ENCODE measurements at places on chromosomes 7 and 10. TPM values are rescaled to one million over a fixed set of nuclear protein-coding genes. Genes with fewer than 3 reads are reported as not detected.
A peak's percentile ranks its signal among the peaks of the same experiment; 100 is the strongest.

The NPC1L1 gene
- not detected for polyA plus RNA-seq

The RHBDD2 gene
- polyA plus RNA-seq, result 50.8 TPM

The TFPI2 gene
- 313 TPM for polyA plus RNA-seq

GRCh38 chr10:70967591-70968587 lies 79.5 kb upstream of the PCBD1 start:
- no peak for DNase-seq

DNA sequence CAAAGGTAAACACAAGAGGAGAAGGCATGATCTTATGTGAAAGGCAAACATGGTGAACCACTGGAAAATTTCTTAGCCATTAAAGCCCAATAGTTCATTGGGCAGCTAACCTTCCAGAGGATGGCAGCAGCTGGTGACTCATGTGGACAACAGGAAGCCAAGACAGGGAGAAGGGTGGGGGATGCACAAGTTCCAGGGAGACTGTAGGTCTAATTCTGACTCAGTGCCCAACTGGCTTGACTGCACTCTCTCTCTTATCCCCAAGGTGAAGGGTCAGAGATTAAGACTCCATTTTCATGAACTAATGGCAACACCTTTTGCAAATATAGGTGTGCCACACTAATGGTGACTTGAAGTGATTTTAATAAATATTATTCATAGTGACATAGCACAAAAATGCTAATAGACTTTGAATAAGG lies 47.9 kb upstream of the SLC35B4 start:
- peak; percentile 77 for DNase-seq

The SLC13A4 gene
- polyA plus RNA-seq, result 0.06 TPM

- peak; percentile 60 for DNase-seq
Measured at GRCh38 chr7:16268821-16269768, 152.2 kb downstream of the CRPPA start.

GRCh38 chr7:108257954-108258353 lies 127.8 kb upstream of the LAMB4 start:
- no peak for DNase-seq

DNA sequence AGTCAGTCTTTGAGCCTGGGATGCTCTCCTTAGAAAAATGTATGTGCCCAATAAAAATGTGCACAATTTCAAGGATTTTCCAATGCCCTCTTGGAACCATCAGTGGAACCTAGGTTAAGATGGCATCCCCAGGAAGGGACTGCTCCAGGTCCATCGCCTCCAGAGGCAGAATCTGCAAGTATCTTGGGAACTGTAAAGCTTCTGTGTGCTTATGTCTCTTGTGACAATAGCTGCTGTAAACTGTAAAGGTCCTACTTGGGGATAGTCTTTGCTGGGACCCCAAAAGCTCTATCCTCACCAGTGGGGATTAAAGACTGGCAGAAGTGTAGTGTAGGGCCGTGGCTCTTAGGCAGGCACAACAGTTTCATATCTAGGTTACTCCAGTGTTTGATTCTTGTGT lies 11.9 kb downstream of the DUSP5 start:
- no peak for DNase-seq

The CAMK2G gene
- polyA plus RNA-seq, result 23.0 TPM
